ENCODE measurements at places on chromosomes 12 and 14.

- DNase-seq = no peak
Observed at GRCh38 chr12:69913526-69913925, 88.5 kb downstream of the MYRFL start.

DNA sequence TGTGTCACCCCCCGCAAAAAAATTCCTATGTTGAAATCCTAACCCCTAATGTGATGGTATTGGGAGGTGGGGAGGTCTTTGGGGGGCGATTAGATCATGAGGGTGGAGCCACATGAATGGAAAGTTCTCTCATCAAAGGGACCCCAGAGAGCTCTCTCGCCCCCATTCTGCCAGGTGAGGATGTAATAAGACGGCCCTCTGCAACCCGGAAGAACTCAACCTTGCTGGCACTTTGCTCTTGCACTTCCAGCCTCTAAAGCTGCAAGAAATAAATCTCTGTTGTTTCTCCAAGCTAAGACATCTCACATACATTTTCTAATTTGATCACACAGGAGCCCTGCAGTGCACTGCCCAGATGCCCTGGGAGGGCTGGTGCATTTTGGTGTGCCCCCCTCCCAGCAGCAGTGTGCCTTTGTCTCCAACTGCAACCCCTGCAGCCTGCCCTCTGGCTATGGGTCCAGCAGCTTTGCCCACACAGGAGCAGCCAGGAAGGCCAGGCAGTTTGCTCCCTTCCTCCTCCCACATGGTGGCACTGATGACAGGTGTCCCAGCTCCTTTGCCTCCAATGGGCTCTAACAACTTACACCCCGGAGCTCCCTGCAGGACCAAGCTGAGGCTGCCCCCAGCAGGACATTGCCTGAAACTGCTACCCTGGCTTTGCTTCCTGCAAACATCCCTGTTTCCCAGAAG, 59.3 kb downstream of the C14orf132 start:
- no peak for DNase-seq

- no peak for DNase-seq
Observed at GRCh38 chr14:75214558-75214957, 38.1 kb upstream of the TMED10 start.

GRCh38 chr14:33610121-33610520, 340.8 kb downstream of the EGLN3 start:
- DNase-seq = no peak

DNA sequence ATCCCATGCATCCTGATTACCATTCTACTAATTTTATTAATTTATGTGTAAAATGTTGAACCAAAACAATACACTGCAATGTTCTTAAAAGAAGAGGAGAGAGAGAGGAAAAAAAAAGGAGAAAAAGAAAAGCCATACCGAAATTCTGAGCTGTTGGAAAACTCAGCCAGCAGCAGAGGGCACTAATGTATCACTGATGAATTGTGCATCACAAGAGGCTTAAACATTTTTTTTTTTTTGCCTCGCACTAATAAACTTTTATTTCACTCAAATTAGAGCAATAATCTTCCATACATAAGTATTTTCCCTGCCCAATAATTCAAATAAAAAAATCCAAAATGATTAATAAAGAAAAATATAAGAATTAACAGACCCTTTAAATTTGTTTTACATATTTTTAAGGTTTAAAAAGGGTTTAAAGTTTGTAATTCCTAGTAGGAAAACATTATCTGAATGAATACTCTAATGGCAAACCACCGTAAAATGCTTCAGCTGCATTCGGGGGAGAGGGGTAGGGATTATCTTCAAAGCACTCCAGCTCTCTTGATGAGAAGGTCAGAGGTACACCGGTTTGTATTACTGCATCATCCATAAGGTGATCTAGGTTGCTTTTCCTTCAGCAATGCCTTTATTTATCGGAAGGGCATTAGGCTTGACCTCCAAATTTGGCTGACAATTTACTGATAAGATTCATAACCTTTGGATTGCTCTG, 41.9 kb downstream of the ATP23 start:
- peak; percentile 36 for DNase-seq

DNA sequence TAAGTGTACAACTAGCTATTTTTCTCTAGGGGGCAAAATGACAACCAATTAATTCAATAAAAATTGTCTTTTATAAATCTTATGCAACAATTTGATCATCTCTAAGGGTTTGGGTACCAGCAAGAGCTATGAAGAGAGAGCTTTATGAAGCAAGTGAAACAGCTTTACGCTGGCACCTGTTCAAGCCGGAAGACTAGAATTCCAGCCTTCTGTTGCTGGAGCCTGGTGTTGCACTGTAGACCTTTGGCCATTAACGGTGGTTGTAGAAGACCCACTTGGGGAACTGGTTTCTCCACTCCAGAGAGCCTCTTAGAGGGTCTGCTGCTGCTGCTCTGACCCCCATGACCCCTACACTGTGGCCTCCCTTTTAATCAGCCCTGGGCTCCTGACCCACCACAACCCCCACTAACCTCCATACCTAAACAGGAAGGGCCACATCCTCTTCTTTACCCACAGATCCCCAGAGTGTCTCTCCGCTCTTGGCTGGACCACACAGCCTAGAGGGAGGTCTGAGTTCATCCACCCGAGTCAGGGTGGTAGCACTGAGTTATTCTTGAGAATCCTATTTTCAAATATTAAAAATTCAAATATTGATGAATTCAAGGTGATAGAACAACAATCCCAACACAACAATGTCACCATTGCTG, 54.6 kb upstream of the STON2 start:
- no peak for DNase-seq

GRCh38 chr14:50772412-50772811, 58.5 kb downstream of the NIN start:
- DNase-seq = no peak

GRCh38 chr12:122172262-122172939, 1.6 kb downstream of the IL31 start:
- no peak for DNase-seq

All from left renal pelvis (tissue), 4 donors.